ENCODE measurements at places on chromosomes 11 and 22.

- DNase-seq = no peak
Observed at GRCh38 chr11:123564221-123564620, 90.2 kb downstream of the SCN3B start.

- peak; percentile 59 for DNase-seq
Observed at GRCh38 chr11:65112546-65113360, 1.1 kb downstream of the TM7SF2 start.

DNA sequence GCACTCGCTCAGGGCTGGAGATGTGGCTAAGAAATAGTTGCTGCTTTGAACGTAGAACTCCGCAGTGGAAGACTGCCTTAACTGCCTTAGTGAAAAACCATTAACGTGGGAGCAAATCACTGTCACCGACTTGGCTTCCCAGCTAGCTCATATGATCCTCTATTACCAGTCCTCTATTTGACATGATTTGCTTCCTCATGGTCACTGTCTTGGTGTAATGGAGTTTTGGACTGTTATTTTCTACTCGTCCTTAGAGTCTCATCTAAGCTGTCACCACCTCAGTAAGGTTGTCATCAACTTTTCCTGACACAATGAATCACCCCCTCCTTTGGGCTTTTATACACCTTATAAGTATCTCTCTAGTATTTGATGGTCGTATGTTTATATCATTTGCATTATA, 167.1 kb upstream of the NARS2 start:
- no peak for DNase-seq

DNA sequence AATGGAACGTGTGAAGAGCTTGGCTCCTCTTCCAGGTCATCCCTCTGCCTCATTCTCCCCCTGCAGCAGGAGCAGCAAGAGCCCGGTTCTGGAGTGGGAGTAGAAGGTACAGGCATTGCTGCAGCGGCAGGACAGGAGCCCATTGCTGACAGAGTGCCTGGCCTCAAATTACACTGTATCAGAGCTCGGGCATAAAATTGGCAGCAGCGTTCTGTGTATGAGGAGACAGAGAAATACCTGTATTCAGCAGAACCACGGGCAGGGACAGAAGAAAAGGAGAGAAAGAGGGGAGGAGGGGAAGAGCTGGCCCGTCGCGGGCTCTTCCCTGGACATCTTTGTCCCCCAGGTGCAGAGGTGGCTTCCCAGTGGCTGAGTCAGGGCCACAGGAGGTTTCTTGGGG, 2.6 kb upstream of the NCF4 start:
- no peak for DNase-seq

GRCh38 chr11:57192316-57192715, 10.6 kb downstream of the LRRC55 start:
- no peak for DNase-seq

DNA sequence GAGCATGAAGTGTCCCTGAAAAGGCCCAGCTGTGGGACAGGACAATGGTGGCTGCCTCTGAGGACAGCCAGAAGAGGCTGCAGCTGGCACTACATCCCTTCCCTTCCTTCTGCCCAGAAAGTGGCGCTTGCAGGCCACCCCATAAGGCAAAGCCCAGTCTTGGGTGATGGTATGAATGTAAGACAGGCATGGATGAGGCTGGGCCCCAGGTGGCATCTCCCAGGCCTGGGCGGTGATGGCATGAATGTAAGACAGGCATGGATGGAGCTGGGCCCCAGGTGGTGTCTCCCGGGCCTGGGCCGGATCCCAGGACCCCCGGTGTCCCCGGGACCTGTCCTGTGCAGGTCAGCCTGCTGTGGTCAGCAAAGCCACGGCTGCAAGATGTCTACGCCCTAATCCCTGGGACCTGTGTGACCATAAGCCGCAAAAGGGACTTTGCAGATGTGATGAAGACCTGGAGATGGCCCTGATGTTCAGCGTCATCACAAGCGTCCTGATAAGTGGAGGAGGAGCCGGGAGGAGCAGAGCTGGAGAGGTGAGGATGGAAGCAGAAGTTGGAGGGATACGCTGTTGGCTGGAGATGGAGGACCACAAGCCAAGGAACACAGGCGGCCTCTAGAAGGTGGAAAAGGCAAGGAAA, 181.1 kb downstream of the CTTN start:
- no peak for DNase-seq

DNA sequence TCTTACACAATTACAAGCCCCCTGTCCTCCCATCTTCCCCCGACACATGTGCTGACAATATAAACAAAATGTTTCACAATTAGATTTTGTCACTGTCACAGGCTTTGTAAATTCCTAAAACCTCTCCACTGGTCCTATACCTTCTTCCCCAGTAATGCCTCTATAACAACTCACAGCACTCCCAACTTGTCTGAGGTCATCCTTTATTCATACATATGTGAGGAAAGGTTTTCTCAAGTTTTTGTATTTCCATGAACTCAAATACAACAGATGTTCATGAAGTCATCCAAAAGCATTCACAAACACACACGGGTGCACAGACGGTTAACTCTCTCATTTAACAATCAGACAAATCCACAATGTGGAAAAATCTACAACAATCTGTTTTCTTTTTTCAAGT, 1.9 kb downstream of the OR52H1 start:
- no peak for DNase-seq

DNA sequence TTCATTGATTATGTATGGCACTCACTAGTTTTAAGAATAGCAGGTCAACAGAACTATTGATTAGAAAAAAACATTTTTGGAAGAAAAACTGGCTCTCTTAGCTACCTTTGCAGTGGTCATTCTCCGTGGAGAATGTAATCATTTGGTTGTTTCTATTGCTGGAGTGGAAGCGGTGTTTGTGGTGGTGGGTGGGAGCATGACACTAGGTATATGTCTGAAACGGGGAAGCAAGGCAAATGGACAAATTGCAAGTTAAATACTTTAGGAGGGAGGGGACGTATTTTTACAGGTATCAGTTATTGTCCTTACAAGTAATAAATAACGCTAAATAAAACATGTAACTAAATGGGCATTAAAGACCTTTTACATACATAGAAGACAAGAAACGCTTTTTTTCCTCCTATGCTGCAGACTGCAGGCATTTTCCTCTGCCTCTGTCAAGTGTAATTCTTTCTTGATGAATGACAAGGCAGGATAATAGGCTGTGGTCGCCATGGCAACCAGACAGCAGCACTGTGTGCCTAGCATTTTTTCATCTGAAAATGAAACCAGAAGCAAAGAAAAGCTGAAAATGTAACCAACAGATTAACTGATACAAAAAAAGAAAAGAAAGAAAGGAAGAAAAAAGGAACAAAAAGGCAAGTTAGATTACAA, 46.2 kb downstream of the BLID start:
- no peak for DNase-seq

GRCh38 chr11:61972112-61972671, 4.8 kb upstream of the FTH1 start:
- no peak for DNase-seq

DNA sequence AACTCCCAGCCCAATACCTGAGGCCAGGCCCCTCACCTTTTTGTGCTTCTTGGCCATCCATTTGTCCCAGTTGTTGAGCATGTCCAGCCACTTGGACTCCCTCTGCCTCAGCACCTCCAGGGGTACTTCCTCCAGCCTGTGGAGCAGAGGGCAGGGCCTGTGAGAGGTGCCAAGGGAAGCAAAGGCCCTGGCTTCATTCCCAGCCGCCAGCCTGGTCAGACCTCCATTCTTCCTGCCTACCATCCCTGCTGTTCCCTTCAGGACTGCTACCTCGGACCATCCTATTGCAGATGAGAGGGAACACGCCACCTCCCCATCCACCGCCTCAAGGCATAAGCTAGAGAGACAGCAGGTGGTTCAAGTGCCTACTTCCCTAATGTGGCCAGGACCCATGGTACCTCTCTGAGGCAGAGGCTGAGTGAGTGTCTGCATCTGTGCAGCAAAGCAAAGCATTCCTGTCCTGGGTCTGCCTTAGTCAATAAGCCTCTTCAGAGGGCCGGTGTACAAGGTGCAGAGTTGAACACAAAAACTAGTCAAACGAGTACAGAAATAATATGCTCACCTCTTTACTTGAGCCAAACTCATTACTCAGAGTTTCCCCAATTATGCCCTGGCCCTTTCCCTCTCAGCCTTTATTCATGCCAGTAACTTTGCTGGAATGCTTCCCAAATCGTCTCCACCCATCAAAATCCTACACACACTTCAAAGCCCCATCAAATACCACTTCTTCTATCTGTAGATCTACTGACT, 15.4 kb upstream of the CASTOR1 start:
- DNase-seq = no peak

DNA sequence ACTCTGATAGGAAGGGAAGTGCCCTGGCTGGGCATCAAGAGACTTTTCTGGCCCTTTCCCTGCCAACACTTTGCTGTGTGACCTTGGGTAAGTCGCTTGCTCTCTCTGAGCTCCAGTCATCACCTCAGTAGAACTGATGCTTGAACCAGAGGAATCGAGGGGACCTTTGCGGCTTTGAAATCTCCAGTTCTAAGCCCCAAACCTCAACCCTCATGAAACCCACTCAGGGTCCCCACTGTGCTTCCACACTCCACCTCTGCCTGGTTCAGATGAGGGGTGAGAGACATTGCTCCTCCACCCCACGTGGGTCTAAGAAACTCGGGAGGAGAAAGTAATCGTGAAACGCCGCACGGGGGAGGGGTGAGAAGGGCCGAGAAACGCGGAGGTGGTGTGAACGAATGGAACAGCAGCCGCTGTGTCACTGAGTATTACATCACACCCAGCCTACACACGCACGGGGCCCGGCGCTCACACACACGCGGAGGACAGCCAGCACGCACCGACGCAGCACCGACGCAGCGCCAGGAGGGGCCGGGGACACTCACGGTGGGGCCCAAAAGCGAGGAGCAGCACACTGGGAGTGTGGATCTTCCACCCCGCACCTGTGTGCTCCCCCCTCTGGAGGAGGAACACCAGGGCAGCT, 4.3 kb downstream of the RTN4RL2 start:
- no peak for DNase-seq

GRCh38 chr11:118691926-118692830, 12.7 kb upstream of the TREH start:
- no peak for DNase-seq

DNA sequence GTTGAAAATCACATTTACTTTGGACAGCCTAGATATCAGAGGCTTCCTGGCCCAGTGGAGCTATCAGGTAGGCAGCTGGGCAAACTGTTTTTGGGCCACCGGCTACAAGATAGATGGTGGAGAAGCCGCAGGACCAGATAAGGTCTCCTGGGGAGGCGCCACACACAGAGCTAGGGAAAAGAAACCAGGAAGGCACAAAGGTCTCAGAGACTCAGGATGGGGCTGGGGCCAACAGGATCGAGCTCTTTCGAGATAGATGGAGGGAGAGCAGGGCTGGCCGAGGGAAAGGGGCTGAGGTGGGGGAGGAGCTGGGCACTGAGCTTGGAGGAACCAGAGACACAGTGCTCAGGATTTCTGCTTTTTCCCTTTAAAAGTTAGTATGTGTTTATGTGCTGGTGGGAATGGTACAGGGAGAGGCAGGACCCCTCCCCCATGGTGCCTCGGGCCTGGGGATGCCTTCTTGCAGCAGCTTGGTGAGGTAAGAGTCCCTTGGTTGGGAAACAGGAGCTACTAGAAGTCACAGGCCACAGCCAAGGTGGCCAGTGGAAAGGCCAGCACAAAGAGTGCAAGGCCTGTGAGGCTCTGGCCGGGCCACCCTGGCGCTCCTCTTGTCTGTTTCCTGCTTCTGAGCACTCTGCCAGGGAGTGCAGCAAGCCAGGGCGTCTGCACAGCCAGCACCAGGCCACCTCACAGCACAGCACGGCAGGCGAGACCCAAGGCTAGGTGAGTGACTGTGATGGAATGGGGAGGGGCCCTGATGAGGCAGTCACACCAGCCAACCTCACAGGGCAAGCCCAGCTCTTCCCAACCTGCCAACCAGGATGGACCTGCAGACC, 11.5 kb upstream of the NAP1L4 start:
- no peak for DNase-seq

- DNase-seq = peak; percentile 40
Observed at GRCh38 chr11:125916683-125917347, 12.5 kb downstream of the DDX25 start.

DNA sequence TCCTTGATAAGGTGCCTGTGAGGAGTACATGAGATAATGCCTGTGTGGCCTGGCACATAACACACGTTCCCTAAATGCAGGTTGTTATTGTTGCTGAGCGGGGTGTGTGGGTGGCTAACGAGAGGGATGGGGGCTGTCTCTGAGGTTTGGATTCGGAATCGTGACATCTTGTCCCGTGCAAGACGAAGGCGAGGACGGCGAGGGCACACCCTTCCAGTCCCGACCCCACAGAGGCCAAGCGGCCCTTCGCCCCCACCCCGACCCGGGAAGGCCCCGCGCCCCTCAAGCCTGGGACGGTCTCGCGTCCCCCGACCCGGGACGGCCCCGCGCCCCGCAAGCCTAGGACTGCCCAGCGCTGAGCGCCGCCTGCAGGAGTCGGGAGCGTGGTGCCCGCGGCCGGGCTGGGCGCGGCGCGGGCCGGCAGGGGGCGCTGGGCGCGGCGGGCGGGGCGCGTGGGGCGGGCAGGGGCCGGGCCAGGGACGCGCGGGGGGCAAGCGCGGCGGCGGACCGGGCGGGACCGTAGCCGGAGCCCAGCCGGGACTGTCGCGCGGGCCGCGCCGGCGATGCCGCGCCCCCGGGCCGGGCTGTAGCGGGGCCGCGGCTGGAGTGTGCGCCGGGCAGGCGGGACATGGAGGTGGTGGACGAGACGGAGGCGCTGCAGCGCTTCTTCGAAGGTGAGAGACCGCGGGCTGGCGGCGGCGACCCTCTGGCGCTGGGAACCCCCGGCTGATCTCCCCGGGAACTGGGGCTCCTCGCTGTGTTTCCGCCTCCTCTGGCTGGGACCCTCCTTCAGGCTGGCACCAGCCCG, at the start of gene MYRF:
MYRF (plus strand) TSS at position 520 of the 808 bp plus-strand sequence; CDS start at position 629, 109 bp downstream.
- DNase-seq = peak; percentile 85

DNA sequence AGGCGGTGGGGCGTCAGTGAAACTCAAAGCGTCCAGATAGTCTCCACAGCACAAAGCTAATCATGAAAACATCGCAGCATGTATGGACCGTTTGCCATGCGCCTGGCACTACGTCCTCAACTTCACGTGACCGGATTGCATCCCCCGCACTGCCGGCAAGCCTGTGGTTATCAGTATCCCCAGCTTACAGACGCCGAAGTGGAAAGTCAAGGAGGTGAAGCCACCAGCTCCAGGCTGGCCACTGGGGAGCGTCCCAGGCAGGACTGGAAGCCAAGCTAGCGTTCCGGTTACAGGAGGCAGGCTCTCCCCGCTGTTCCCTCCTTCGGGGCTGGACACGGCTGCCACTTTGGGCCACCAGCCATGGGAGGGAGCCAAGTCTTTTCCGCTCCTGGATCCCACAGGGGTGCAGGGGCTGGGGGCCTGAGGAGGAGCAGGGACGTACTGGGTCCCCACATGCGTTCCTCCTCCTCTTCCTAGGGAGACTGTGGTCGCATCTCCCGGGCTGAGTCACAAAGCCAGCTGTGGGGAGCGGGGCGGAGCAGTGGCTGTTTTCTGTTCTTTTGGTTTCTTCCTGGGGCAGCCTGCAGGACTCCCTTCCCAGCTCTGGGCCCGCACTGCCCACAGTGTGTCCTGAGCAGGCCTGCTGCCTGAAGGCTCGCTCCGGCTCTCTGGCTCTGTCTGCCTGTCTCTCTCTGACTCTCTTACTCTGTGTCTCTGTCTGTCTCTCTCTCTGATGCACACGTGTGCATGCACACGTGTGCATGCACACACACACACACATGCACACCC, 4.3 kb upstream of the OSBPL5 start:
- peak; percentile 12 for DNase-seq

- no peak for DNase-seq
Observed at GRCh38 chr22:28930357-28931007, 47.1 kb downstream of the ZNRF3 start.
